ENCODE measurements at places on chromosomes 12 and 14. TPM values are rescaled to one million over a fixed set of nuclear protein-coding genes. Genes with fewer than 3 reads are reported as not detected.
A peak's percentile ranks its signal among the peaks of the same experiment; 100 is the strongest.

DNA sequence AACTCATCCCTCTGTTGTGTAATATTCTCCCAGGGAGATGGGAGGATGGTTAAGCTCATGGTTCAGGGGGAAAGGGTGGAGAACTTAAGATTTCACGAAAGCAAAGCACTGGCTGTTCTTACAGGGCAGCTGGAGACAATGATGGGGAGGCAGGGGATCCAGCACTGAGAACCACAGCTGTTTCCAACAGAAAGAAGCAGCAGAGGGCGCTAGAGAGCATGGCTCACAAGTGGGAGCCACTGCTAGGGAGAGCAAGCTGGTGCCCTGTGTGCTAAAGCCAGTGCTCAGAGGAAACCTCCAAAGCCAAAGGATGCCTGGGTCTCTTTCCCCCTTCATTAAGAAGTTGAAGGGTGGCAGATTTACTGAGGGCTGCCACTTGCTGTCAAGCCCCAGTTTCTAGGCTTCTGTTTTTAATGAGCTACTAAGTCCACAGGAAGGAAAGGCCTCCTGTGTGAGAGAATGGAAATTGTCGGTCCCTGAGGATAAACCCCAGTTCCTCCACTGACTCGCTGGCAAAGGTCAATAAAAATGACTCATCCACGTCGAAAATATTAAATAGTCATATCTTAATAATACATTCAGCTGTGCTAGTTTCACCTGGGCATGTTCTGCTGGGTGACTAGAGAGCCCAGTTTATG is 199.7 kb downstream of the ANO2 start:
- peak; percentile 45 for DNase-seq

GRCh38 chr12:40473962-40474361 is 218.3 kb upstream of the CNTN1 start:
- DNase-seq, result no peak

DNA sequence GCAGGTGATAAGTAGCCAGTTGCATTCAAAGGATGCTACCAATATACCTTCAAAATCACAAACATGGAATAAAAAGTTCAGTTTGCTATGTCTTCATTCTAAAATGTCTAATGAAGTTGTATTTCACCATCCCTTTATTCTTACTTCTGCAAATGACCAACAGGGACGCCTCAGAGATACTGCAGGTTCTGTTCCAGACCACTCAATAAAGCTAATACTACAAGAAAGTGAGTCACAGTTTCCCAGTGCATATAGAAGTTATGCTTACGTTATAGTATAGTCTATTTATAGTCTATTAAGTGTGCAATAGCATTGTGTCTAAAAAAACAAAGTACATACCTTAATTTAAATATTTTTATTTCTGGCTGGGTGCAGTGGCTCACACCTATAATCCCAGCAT is 29.3 kb upstream of the EIF5 start:
- no peak for DNase-seq

DNA sequence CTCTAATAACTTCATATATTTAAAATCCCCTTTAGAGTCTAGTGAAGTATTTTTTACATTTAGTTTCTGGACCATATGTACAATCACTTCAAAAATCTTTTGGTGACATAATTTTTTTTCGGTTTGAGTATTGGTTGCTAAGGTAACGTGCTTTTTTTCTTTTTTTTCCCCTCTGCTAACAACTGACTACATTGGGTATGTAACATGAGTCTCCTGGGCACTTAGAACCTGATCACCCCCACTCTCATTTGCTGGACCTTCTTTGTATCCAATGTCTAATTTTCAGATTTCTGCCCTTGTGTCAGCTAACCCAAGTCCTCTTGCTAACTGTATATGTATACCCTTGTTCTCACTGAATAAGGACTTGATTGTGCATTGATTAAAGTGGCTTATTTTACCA is 592.9 kb upstream of the FLRT2 start:
- DNase-seq, result no peak

DNA sequence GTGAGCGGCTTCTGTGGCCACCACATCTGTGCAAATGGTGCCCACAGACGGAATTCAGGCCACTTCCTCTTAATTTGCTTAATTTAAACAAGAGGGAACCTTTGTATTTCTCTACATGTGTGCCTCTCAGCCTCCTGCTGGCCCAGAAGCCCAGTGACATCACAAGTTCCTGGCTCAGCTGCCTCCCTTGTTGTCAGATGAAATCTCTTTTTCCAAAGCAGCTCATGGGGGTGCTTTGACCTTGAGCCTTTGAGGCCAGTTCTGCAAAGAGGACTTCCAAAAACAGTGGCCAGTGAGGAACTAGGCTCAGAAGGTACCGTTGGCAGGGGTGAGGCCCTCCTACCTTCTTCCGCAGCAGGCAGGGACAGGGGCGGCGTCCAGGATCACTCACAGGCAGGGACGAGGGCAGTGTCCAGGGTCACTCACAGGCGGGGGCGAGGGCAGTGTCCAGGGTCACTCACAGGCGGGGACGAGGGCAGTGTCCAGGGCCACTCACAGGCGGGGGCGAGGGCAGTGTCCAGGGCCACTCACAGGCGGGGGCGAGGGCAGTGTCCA is 35.0 kb upstream of the GALNT9 start:
- no peak for DNase-seq

DNA sequence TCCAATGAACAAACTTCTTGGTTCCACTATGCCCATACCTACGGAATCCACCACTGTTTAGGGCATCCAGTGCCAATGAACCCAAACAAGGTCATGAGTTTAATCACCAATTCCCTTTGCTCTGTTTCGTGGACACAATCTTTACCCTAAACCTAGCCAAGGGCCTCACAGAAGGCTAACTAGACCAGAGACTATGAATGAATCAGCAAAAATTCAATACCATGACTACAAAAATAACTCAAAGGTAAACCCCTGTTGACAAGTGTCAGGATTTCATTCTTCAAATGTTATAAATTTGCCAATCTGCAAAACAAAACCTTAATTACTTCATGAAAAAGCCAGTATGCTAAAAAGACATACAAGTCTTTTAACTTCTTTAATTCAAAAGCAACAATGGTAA is 96.7 kb downstream of the CEP128 start:
- no peak for DNase-seq

- no peak for DNase-seq
Measured at GRCh38 chr12:45660330-45660729, 69.2 kb upstream of the ARID2 start.

Gene PDE6H
- polyA plus RNA-seq, result not detected

GRCh38 chr12:102675672-102676071 is 195.3 kb upstream of the IGF1 start:
- no peak for DNase-seq

- DNase-seq, result no peak
Measured at GRCh38 chr12:124715121-124715990, 147.9 kb upstream of the NCOR2 start.

Gene B3GNT4
- 3.8 TPM for polyA plus RNA-seq

DNA sequence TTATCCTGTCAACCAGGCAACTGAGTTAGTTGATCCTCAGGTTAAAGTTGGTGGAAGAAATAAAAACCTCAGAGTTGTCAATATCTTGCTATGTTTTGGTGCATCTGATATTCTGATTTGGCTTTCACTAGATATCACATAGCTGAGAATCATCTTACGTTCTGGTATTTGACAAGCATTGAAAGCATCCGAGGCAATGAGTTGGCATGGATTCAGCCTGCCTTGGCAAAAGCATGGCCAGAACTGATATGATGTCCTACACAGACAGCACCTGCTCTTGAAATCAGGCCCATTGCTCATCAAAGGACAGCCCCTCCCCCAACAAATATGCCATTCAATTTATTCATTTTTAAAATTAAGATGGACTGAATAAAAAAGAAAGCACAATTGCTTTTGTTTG is 320.7 kb upstream of the ATP2B1 start:
- no peak for DNase-seq

Gene MGST1
- 41.4 TPM for polyA plus RNA-seq

GRCh38 chr14:24665440-24665991 is 31.5 kb upstream of the GZMB start:
- DNase-seq, result no peak

Gene GARIN6
- polyA plus RNA-seq, result not detected

GRCh38 chr12:123723011-123723410 is 10.9 kb downstream of the ATP6V0A2 start:
- no peak for DNase-seq

DNA sequence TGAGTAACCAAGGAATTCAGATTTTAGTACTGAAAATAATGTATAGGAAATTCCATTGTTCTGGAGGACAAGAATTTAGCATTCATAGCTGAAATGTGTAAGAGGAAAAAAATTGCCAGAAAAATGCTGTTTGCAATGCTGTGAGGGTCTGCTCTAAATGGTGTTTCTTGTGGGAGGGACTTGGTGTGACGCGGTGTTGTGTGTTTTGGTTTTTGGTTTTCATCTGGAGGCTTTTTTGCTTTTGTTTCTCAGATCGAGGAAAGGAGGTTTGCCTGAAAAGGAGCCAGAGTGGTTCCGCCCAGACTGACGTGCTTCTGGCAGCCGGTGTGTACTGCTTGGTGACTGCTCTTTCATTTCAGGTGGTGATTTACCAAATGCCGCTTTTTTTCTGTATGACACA is 211.8 kb upstream of the HMGA2 start:
- no peak for DNase-seq

DNA sequence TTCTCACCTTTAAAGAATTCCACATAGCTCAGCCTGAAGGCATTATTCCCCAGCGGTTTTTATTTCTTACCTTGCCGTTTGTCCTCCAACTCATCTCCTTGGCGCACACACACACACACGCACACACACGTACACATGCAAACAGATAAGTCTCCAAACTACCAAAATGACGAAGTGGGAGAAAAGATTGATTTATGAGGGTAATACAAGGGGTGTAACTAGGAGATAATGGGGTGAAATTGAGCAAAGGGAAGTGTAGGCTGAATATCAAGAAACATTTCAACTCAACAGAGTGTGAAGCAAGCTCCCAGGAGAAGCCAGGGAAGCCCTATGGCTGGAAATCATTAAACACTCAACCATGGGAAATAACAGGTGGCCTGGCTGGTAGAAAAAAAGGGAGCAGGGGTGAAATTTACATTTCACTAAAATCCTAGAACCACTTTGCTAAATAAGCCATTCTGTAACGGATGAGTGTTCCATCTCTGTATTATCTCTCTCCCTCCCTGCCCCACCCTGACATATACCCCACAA is 41.0 kb downstream of the GRIN2B start:
- DNase-seq, result no peak

Gene RD3L
- polyA plus RNA-seq, result 0.17 TPM

- DNase-seq, result no peak
Measured at GRCh38 chr12:33546004-33546403, 106.4 kb upstream of the SYT10 start.

- no peak for DNase-seq
Measured at GRCh38 chr14:102624666-102625065, 32.2 kb downstream of the RCOR1 start.

- DNase-seq, result no peak
Measured at GRCh38 chr14:97298736-97299135, 501.6 kb downstream of the VRK1 start.

- no peak for DNase-seq
Measured at GRCh38 chr14:56268673-56269072, 150.5 kb downstream of the PELI2 start.

DNA sequence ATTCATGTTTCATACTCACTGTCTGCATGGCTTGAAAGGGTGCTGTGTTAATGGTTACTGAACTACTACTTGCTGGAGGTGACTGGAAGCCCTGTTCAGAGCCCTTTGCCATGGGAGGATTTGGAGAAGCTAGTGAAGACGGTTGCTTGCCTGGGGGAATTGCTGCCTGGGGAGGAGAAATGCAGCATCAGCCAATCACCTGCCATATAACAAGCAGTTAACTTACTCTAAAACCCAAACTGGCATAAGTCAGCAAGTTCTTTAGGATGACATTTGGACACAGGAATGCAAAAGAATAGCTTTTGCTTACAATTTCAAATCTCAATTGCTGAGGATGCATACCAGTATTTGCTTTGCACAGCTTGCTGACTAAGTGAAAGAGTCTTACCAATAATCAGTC is 23.4 kb upstream of the IPO8 start:
- DNase-seq, result no peak

GRCh38 chr12:86713121-86713520 is 456.9 kb upstream of the MGAT4C start:
- DNase-seq, result no peak

DNA sequence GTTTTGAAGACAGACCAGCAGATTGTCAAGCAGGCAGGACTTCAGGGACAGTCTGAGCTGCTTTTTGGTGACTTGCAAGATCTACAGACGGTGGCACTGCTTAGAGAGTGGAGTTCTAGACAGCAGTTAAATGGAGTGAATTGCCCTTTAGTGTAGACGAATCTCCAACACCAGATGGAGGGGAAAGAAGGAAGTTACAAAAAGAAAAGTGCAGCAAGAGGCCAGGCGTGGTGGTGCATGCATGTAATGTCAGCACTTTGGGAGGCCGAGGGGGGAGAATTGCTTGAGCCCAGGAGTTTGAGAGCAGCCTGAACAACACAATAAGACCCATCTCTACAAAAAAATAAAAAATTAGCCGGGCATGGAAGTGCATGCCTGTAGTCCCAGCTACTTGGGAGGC is 8.4 kb upstream of the HHIPL1 start:
- no peak for DNase-seq

DNA sequence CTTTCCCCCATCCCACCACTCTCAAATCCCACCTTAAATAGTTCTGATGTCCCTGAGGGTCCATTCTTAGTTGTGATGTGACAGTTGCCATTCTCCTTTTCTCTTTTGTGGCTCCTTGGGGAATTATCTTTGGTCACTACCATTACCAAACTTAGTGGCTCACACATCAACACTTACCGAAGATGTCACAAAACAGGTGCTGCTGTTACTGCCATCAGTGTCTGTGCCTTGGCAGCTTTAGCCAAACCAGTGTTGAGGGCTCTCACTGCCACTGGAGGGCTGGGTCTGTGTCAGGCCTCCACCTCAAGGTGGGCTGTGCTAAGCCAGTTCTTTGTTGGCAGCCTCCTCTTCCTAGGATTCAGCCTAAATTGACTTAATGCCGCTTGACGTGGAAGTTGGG is 144.0 kb downstream of the MYRFL start:
- DNase-seq, result no peak

DNA sequence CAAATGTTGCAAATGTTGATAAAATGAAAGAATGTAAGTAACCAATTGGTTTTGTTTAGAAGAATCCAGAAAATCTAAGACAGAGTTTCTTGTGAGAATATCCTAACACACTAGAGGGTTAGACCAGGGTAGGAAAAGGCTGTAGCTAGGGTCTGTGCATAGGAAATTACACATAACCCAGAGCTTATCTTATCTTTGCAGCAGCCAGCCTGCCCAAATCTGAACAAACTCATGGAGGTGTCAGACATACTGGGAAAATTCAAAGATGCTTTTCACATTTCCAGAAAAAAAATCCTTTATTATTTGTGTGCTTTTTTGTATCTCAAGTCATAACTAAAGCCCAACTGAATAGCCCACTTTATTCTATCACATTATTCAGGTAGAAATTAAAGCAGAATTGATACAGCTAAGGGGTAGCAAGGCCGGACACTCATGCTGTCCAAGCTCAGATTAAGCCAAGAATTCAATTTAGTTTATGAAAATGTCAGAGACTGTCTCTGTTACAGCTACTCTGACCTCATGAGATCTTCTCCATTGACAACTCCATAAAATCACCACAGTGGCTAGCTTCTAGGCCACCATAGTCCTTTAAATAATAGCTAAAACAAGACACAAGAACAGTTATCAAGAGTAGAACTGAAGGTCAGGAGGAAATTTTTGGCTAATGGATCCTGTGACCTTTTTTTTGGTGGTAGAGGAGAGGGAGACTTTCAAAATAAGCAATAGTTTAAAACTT is 169.6 kb upstream of the RASSF8 start:
- DNase-seq, result no peak
